HuH-7 (cell line): ENCODE measurements at places on chromosomes 5 and 9.
A peak's percentile ranks its signal among the peaks of the same experiment; 100 is the strongest.

DNA sequence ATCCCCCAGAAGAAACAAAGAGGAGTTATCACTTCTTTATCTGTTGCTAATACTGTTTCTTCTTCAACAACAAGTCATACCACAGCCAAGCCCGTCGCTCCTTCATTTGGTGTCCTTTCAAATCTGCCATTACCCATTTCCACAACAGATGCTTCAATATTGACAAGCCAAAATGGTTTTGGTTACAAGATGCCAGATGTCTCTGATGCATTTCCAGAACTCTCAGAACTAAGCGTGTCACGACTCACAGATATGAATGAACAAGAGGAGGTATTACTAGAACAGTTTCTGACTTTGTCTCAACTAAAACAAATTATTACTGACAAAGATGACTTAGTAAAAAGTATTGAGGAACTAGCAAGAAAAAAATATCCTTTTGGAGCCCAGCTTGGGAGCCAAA lies 16.0 kb upstream of the HAND1 start:
- DNase-seq: no peak

GRCh38 chr5:132363431-132364112 lies 5.9 kb upstream of the SLC22A5 start:
- no peak for DNase-seq

GRCh38 chr5:155952486-155953089 lies 374.4 kb upstream of the SGCD start:
- DNase-seq: no peak

GRCh38 chr5:55816342-55816741 lies 34.8 kb upstream of the IL31RA start:
- DNase-seq: no peak

DNA sequence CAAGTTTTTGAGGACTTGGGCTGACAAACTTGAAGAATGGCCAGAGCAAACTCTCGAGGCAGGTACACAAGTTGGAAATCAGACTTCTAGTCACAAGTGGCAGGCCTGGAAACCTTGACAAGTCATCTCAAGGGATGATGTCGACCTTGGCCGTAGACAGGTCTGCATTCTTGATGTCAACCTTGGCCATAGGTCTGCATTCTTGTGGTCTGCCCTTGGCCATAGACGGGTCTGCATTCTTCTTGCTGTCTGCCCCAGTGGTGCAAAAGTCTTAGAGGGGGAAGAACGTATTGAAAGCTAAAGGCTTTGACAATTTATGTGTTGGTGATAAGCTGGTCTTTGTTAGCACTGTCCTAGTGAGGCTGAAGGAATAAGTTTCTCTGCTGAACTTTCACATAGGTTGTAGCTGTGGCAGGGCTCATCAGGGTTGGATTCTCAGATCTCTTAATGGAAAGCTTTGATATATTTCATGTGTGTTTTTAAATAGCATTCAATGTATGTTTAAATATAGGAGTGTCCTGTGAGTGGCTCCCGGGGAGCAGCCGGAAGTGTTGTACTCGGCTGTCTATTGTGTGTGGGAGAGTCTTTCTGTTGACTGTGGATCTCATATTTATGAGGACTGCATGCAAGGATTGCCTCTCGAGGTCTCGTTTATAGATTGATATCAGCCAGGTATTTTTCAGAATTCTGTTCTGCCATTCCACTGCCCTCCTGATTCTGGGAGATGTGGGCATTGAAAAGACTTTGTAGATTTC lies 27.0 kb downstream of the SUB1 start:
- DNase-seq: no peak

- DNase-seq: no peak
These were observed 58.2 kb upstream of the DPYSL3 start for GRCh38 chr5:147567917-147568598.

DNA sequence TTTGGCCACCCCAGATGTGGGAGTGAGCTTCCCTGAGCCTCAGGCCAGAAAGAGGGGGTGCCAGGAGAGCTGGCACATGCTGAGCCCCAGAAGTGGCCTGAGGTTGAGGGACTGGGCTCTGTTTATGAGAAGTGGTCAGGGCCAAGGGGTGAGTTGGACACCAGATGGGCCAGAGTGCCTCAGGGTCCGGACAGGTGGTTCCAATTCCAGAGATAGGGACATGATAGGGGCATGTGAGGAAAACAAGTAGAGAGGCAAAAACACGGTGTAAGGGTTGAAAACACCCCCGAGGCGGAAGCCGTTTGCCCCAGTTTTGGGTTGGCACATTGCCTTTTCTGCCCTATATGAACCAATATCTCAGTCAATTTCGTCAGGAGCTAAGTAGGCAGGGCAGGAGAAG lies 125.6 kb upstream of the NFIB start:
- DNase-seq: no peak

DNA sequence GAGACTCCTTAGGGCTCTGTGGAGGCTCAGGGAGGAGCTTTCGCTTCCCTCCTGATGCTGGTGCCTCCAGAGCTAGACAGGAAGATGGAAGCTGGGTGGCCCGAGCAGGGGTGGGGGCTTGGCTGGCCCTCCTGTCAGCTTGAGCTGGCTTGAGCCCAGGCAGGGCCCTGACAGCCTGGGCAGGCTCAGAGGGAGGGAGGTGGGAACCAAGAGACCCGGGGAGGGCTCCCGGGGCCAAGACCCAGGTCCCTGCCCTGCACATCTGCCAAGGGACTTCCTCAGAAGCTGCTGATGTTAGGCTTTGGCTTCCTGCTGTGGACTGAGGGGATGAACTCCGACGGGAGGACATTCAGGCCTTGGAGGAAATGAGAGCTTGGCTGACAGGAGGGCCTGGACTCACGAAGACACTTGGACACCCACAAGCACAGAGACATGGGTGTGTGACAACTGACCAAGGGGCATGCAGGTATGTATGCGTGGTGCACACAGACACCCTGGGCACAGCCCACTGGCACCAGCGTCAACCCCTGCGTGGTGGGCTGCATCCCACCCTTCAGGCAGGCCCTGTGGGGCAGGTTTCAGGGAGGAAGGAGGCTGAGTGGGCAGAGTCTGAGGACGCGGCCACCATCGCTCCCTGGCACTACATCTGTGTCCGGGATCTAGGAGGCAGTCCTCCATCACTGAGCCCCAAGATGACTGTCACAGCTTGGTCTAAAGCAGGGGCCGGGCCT lies 1.7 kb upstream of the LTC4S start:
- no peak for DNase-seq

- DNase-seq: no peak
These were observed 9.4 kb upstream of the ANGPTL2 start for GRCh38 chr9:127131871-127132270.

DNA sequence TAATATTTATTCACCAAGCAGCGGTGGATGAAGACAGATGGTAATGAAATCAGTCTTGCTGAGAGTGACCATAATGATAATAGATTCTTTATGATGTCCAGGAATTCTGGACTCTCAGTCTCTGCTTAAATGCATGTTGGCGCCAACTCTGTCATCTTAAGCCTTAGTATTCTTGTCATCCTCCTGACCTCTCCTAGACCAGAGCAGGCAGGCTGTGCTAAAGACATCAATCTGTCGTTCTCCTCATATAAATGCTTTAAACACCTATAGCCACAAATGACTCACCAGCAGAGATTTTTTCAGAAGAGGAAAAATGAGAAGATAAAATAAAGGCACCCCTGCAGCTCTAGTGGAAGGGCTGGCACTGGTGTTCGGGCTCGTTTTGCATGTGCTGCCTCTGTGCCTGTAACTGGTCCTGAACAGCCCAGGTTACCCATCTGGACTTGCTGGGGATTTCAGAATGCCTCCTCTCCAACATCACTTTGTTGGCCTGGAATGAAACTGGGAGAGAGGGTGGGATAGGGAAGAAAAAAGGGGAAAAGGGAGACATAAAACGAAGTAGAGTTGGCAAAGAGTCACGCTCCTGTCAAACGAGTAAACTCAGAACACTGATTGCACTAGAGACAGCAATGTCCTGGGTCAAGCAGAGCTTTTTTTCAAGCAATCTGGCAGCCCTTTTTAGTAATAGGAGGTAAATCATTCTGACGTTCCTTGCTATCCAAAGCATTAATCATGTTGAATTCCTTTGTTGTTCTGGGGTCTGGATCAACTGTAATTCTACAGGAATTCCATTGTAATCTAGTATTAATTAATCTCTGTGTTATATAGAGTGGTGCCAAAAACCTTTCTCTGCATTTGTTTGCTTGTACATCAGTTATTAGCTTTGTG lies 195.5 kb upstream of the CLINT1 start:
- DNase-seq: no peak

DNA sequence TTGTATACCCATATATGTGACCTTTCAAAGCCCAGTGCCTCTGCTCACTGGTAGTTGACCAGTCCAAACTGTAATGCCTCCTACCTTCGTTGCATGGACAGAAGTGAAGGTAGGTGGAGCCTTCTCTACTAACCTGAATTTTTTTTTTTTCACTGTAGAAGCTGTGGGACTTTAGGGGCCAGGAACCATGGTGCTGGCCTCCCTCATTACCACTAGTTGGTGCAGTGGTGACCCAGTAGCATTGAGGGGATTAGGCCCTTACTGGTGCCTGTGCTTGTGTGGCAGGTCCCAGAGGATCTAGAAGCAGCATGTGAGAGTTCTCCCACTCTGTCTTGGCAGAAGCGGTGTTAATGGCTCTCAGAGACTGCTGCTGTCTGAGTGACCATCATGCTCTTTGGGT lies 2.3 kb downstream of the RALGPS1 start:
- peak; percentile 55 for DNase-seq

DNA sequence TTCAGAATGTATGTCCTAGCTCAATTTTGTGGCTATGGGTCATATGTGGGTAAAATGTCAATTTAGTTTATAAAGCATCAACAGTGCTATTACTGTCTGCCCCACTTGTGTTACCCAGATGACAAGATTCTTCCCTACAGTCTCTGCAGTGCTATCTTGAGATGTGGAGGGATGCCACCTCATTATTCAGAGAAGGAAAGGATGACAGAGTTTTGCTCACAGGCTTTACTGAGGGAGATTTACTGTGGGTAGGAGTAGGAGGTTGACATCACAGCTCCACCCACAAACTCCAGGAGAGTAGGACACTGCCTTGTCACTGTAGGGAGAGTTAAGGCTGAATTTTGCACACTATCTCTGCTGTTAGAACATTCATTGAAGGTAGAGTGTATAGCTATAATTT lies 359.3 kb downstream of the HTR1A start:
- DNase-seq: no peak

- DNase-seq: no peak
These were observed at the start of gene RNF180 for GRCh38 chr5:64165500-64166200. TSS of gene RNF180 (plus strand) at chr5:64165843. CDS start at chr5:64200808, 34,965 bp downstream.

DNA sequence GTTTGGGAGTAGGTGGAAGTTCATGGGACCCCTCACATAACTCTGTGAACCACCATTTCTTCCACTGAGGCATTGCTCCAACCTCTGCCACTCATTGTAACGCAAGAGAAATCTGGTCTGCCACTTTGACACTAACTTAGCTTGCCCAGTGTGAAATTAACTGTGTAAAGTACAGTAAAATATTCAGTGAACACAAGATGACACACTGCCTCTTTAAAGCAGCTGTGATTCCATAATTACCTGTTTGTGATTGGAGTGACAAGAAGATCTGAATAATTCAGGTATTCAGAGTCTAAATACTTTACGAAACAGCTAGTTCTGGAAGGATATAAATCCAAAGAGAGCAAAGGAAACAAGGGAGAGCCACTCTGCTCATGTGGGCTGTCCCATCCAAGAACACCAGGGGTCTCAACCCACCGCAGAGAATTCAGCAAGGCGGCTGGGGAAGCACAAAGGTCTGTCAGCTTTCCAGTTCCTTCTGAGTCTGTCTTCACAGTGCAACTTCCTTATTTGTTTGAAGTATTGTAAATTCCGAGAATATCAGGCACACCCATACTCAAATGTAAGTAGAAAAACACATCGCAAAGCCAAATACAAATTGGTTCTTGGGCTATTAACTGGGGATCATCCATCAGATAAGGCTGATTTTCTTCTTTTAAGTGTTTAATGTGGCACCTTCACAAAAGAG lies 86.9 kb downstream of the GNAQ start:
- no peak for DNase-seq

DNA sequence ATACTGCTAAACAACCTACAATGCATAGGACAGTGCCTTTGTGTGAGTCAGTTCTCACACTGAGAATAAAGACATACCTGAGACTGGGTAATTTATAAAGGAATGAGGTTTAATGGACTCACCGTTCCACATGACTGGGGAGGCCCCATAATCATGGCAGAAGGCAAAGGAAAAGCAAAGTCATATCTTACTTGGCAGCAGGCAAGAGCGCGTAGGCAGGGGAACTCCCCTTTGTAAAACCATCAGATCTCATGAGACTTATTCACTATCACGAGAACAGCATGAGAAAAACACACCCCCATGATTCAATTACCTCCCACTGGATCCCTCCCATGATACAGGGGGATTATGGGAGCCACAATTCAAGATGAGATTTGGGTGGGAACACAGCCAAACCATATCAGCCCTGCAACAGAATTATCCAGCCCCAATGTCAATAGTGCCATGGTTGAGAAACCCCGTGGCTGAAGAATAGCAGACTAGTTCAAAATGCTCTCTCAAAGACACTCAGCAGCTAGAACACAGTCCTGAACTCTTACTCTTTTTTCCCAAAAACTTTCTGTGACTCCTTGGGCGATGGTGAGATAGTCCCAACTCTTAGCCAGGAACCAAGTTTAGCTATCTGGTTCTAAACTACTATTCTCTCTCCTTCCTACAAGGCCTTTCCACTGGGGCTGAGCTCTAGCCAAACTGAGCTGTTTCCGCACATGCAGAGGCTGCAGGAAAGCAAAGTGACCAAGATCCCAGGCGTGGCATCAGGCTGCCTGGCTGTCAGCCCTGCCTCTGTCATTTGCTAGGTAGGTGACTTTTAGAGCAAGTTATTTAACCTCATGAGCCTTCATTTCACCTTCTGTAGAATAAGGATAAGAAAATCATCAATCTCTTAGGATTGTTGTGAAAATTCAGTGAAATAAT lies 21.7 kb downstream of the FAT2 start:
- DNase-seq: no peak

DNA sequence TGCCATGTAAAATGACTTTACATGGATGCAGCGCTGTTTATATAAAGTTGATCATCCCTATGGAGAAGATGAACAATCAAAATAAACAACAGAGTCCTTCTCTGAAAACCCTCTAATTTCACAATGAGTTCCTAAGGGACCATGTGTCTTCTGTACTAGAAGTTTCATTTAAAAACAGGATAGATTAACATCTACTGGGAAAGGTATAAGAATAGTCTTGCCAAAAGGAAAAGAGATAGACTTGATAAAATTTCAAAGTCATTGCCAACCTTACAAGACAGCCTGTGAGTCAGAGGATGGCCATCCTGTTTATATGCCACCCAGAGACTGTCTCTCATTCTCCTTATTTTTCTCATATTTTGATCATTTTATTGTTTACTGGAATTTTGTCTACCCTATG lies 367.1 kb upstream of the PDE4D start:
- DNase-seq: no peak

GRCh38 chr5:124410539-124411488 lies 335.6 kb downstream of the ZNF608 start:
- DNase-seq: no peak

- DNase-seq: no peak
These were observed 61.4 kb upstream of the FST start for GRCh38 chr5:53418826-53419658.

- no peak for DNase-seq
These were observed 45.3 kb downstream of the OR2K2 start for GRCh38 chr9:111284703-111285102.
